Stimulated activated CD4-positive, alpha-beta T cell treated with anti-CD3 and anti-CD28 coated beads, Interleukin-12 subunit alpha, Interleukin-12 subunit beta, amount 100 ng/mL, for 24 hours (primary cell): ENCODE measurements at places on chromosomes 1 and 21.

- no peak for DNase-seq
Measured at GRCh38 chr21:42225042-42225441, 6.1 kb downstream of the ABCG1 start.

GRCh38 chr21:35812679-35813078, 247.6 kb downstream of the SETD4 start:
- no peak for DNase-seq

- peak; percentile 63 for DNase-seq
Measured at GRCh38 chr1:172699111-172699510, 40.2 kb downstream of the FASLG start.

GRCh38 chr21:41878831-41879189, 334 bp downstream of the PRDM15 start:
- peak; percentile 60 for DNase-seq

DNA sequence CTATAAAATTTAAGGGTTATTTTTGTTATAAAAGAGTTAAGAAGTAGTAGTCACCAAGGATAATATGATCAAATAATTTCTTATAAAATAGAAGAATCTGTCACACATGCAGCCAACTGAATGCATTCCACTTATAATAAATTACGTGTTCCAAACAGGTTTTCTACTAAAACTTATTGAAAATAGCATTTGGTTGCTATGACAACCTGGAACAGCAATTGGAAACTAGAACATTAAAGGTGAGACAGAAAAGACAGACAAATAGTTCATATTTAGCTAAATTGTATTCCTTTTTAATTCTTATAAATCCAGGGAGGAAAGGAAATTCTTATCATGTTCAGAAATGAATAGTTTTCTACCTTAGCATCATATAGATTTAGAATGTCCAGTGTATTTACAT, 9.1 kb upstream of the CHODL start:
- DNase-seq: no peak

GRCh38 chr1:46173361-46173856, 1.5 kb upstream of the TSPAN1 start:
- no peak for DNase-seq

DNA sequence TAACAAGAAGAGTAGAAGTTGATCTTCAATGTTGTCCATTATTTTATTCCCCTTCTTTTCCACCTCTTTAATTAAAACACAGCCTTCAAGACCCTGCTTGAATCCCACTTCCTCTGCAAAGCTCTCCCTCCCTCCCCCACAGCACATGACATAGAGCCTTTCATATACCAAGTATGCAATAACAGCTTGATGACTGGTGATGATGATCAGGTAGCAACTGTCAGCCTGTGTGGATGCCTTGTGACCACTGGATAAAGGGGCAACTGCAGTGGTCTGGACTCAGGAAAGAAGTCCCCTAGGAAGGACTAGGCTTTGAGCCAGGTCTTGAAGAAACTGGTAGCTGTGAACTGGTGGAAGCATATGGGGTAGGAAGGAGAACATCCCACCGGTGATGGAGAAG, 53.8 kb upstream of the PRDX6 start:
- no peak for DNase-seq

GRCh38 chr1:184158896-184159681, 107.6 kb downstream of the TSEN15 start:
- DNase-seq: no peak

DNA sequence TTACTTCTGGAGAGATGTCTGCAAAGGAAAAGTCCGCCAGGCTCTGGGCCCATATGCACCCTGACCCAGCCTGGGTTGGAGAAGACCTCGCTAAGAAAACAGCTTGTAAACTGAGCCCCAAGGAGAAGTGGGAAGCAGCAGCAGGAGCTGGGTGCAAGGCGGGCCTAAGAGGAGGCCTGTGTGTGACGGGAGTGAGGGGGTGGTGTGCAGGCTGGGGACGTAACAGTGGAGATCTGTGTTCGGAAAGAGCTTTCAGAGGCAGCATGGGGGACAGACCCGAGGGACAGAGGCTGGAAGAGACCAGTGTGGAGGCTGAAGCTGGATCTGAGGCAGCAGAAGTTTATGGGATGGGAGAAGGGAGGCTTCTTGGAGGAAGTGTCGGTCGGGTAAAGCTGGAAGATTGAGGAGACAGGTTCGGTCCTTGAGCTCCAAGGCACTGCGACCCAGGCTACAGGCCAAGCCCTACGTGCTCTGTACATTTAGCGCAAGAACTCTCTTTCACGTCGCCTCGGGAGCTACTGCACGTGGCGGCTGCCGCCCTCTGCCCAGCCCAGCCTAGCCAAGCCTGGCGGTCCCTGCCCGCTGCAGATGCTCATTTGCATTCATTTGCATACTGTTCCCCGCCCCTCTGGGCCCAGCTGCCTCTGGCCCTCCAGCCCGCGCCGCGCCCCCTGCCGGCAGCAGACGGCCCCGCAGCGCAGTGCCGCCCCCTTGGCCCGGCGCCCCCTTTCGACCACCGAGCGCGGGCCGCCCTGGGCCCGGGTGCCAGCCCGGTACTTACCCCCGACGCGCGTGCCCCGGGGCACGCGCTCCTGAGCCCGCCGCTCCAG, 6.3 kb downstream of the HPCA start:
- DNase-seq: peak; percentile 30

GRCh38 chr1:64019818-64020217, 183.6 kb upstream of the UBE2U start:
- no peak for DNase-seq

- no peak for DNase-seq
Measured at GRCh38 chr21:21085206-21085605, 87.0 kb downstream of the NCAM2 start.

DNA sequence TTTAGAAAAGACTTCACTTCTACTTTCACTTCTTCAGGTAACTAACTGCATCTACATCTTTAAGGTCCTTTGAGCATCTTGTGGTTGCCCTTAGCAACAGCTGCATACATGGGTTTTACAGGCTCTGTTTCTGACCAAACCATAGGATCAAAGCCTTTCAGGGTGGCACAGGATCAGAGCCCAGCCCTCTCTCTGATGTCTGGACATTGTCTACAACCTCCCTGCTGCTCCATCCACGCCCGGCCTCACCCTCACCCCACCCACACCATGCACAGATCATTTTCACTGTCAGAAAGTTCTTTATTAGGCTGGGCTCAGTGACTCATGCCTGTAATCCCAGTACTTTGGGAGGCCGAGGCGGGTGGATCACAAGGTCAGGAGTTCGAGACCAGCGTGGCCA, 5.2 kb downstream of the NCF2 start:
- DNase-seq: no peak

DNA sequence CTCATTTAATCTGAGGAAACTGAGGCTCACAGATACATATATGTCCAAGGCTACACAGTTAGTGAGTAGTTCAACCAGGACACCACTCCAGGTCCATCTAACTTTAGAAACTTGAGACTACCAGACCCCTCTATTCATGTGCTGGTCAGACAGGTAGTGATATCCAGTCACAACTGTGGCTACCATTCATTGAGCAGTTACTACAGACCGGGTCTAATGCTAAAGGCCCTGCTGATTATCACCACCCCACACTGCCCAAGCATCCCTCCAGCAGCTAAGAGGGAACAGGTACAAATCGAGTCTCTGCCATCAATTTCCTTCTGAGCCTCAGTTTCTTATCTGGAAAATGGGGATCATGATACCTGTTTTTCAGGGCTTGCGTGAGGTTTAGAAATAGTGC, 5.3 kb downstream of the HPCA start:
- no peak for DNase-seq

DNA sequence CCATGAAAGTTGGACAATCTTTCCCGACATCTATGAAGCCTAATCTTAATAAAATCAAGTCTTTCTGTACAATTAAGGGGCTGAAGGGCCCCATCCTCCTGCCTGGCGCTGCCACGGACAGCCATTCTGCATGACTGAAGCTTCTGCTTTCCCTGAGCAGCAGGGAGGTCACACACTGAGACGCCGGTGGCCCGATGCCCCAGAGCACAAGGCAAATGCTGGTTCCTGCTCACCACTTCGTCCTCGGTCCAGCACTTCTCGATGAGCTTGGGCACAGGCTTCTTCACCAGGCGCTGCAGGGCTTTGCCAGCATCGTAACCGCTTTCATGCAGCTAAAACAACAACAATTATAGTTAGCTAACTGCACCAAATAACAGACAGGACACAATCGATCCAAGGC, 147.8 kb downstream of the SLC45A1 start:
- DNase-seq: no peak

DNA sequence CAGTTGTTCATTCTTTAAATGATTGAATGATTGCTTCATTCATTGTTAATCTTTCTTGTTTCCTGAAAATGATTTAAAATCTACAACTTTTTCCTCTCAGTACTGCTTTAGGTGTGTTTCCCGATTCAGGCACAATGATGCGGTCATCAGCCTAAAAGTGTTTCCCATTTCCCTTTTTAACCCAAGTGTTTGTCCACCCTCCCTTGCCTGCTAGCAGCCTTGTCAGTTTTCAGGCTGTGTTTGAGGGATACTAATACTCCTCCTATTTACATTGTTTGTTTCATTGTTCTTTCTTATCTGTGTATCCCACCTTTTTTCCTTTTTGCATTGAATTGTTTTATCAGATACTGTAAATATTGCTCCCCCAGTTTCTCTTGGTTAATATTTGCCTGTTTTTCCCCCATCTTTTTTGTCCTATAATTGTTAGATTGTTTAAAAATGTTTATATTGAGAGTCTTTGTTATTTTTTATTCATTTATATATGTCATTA, 131.1 kb downstream of the KIAA0319L start:
- no peak for DNase-seq

DNA sequence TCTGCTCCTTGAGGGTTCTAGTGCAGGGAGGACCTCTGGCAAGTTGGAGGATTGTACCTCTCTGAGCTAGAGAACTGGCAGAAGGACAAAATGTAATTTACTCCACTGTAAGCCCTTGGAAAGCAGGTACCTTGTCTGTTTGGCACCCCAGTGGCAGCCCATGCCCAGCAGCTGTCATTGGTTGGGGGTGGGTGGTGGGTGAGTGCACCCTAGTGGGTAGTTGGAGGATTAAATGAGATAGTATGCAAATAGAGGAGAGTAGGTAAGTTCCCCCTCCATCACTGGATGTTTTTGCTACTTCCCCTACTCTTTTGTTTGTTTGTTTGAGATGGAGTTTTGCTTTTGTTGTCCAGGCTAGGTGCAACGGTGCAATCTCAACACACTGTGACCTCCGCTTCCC, 69.8 kb downstream of the RYR2 start:
- DNase-seq: no peak

DNA sequence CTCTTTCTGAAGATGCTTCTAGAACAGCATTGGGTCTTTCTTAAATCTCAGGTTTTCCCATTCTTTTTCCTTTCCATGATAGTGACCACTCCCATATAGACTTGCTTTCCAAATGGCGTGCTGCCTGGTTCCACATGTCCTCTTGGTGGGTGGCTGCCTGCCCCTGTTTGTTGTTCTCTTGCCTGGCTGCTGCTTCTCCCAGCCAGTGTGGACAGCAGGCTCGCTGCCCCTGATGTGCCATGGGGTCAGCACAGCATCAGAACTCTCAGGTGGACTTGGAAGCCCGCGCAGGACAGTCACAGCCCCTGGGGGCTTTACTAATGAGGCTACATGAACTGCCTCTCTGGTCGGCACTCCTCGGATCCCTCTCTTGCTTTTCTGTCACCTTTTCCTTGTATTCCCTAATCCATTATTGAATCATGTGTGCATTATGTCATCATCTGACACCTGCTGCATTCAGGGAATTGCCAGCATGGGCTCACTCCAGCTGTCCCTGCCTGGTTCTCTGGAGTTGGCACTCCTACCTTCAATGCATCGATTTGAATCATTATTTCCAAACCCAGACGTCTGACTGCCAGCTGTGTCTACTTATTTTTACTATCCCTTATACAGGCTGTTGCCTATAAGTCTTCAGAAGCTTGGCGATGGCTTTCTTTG, 100.5 kb upstream of the COA6 start:
- no peak for DNase-seq

GRCh38 chr21:34075760-34076660, 2.6 kb downstream of the MRPS6 start:
- no peak for DNase-seq

- no peak for DNase-seq
Measured at GRCh38 chr1:17273096-17273495, 24.2 kb downstream of the PADI3 start.

DNA sequence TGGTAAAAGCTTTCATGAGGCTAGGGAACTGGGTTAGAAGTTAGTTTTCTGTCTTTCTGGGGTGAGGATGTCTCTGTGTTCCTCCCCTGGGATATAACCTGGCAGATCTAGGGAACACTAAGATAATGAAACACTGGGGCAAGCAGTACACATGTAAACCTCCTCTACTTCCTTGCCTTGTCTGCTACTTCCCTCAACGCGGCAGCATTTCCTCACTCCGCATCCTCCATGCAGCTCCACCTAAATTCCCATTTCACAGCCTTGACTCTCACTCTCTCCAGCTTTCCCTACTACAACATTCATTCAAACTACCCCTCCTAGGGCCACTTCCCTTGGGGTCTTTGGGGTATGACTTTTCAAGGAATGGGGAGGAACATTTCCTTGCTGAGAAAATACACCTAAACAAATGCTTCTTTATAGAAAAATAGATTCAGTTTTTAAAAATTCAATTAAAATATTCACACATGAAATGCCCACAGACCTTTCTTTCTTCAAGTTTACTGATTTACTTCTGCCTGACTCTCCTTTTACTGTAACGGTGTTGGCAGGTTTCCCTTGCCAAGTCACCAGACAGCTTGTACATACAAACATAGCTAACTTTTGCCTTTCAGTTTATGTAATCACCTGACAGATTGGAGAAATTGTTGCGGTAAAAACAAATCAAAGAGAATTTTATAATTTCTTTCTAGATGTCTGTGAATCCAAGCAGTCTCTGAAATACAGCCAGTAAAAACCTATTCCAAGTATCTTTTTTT, 90.1 kb downstream of the TNFSF18 start:
- DNase-seq: no peak

GRCh38 chr1:170041423-170042192, 32.9 kb downstream of the KIFAP3 start:
- no peak for DNase-seq

DNA sequence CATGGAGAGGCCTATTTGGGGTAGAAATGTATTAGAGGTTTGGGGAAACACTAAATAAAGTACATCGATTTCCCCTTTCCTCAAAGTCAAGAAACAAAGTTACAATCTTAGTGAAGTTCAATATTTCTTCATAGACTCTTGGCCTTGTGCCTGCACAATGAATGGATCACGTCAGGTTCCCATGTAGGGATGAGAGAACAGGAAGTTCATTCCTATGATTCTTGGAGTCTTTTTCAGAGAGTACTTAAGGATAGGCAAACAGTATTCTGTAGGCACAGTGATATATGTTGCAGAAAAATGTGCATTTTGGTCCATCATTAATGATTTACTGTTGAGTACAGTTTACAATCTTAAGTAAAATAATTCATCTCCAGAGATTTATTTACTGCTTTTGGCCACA, 275.5 kb downstream of the RGS7 start:
- no peak for DNase-seq

- no peak for DNase-seq
Measured at GRCh38 chr1:84643183-84643582, 47.1 kb downstream of the SSX2IP start.

GRCh38 chr1:88608139-88608943, 75.7 kb upstream of the PKN2 start:
- no peak for DNase-seq

DNA sequence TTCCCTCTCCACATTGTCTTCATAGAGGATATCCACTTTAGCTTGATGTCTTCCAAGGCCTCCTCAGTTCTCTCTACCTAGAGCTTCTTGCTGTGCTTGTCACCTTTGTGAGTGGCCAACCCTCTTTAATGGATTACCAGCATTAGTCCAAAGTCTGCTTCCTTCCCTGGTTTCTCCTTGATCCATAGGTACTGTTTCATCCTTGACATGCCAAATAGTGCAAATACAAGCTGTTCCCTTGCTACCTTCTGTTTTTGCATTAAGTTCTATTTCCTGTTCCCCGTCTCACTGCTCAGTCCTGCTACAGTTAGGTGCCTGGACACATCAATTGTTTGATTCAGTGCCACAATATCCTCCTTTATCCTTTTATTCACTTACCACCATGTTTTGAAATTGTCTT, 19.2 kb downstream of the MAST2 start:
- no peak for DNase-seq
